K562 (cell line): ENCODE measurements at places on chromosomes 3 and 15.

- no peak overlapping the region for H3K4me3 ChIP-seq
Measured at GRCh38 chr15:82568986-82569385, 28.7 kb upstream of the RPS17 start.

DNA sequence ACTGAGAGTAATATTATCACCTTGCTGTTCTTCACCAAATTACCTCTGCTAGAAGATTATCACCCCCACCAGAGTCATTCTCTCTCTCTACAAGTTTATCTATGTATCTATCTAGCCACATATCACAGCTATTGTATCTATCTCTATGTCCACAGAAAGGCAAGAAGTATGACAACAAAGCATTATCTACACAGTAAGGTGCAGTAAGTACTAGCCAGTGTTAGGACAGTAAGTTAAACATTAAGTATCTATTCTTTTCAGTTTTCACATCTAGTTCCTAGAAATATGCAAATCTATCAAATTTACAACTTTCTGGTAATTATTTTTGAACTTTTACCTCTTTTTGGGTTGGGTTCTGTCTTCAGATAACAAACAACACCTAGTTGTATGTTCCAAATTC, 26.5 kb upstream of the XXYLT1 start:
- no peak overlapping the region for H3K27ac ChIP-seq
- H3K27me3 ChIP-seq: no peaks in the 10 kb centered on the region
- no peaks in the 10 kb centered on the region for H3K4me1 ChIP-seq
- no peak overlapping the region for H3K4me3 ChIP-seq

GRCh38 chr3:37458162-37459120, 284.1 kb upstream of the LRRFIP2 start:
- H3K36me3 ChIP-seq: no peaks in the 10 kb centered on the region
- peaks cover 58% of the 10 kb centered on the region for H3K27me3 ChIP-seq
- no peak for DNase-seq
- no peak overlapping the region for H3K27ac ChIP-seq

DNA sequence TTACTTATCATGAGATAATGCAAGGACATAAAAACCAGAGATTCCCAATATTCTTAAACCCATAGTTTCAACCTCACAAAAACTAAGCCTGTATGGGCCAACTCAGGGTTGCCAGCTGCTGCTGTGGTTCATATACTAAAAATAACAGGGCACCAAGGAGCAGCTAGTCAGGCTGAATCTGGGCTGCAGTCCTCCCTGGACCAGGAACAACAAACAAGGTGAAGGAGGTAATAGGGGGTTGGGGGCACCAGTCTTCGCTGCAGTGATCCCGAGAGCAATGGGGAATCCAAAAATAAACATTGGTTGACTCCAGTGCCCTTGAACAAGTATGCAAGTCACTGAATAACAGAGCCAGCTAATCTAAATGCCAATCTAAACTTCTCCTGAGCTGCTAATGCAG, 108.9 kb downstream of the MECOM start:
- DNase-seq: no peak
- H3K27ac ChIP-seq: no peak overlapping the region
- H3K27me3 ChIP-seq: peaks cover 2% of the 10 kb centered on the region; the same call in 1 of the 3 replicates
- H3K4me1 ChIP-seq: no peaks in the 10 kb centered on the region
- no peaks in the 10 kb centered on the region for H3K36me3 ChIP-seq

- no peak for DNase-seq
- no peaks in the 10 kb centered on the region for H3K36me3 ChIP-seq
- no peak overlapping the region for H3K4me3 ChIP-seq
- no peak overlapping the region for H3K27ac ChIP-seq
- no peaks in the 10 kb centered on the region for H3K27me3 ChIP-seq
- no peaks in the 10 kb centered on the region for H3K4me1 ChIP-seq
Measured at GRCh38 chr3:19539518-19540392, 391.4 kb downstream of the KCNH8 start.

- H3K4me3 ChIP-seq: no peak overlapping the region
- H3K27ac ChIP-seq: no peak overlapping the region
- H3K36me3 ChIP-seq: no peaks in the 10 kb centered on the region
- no peaks in the 10 kb centered on the region; the same call in 2 of the 3 replicates for H3K27me3 ChIP-seq
- DNase-seq: no peak
Measured at GRCh38 chr3:73404435-73404834, 220.3 kb downstream of the PDZRN3 start.

GRCh38 chr15:43347114-43347513, 16.7 kb upstream of the LCMT2 start:
- DNase-seq: no peak
- H3K27me3 ChIP-seq: no peaks in the 10 kb centered on the region
- no peak overlapping the region for H3K4me3 ChIP-seq
- H3K27ac ChIP-seq: no peak overlapping the region

DNA sequence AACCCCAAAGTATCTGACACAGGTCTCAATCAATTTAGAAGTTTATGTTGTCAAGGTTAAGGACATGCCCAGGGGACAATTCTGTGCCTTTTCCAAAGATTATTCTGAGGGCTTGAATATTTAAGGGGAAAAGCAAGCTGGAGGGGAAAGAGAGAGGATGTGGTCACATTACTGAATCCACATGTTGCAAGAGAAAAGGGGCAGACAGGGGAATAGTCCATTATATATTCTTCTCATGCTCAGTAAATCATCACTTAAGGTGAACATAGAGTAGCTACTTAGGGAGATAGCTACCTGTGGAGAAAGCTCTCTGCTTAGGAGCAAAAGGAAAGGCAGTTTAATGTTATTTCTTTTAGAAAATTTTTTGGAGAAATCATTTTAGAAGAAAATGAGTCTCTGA, 751.6 kb downstream of the SI start:
- no peaks in the 10 kb centered on the region for H3K27me3 ChIP-seq
- no peak overlapping the region for H3K4me3 ChIP-seq
- no peak overlapping the region for H3K27ac ChIP-seq
- no peak for DNase-seq

- no peaks in the 10 kb centered on the region for H3K4me1 ChIP-seq
- no peak overlapping the region for H3K27ac ChIP-seq
- H3K4me3 ChIP-seq: no peak overlapping the region
- DNase-seq: no peak
Measured at GRCh38 chr15:76576523-76577279, 240.1 kb downstream of the ISL2 start.
